ENCODE measurements at places on chromosomes 1 and 21. TPM values are rescaled to one million over a fixed set of nuclear protein-coding genes. Genes with fewer than 3 reads are reported as not detected.
A peak's percentile ranks its signal among the peaks of the same experiment; 100 is the strongest.

CLEC20A gene
- 0.47 TPM for polyA plus RNA-seq

HMCN1 gene
- polyA plus RNA-seq, result 41.2 TPM

ELAPOR1 gene
- 1.5 TPM for polyA plus RNA-seq

NFASC gene
- 17.2 TPM for polyA plus RNA-seq

RSPO1 gene
- 4.8 TPM for polyA plus RNA-seq

AIRE gene
- 0.50 TPM for polyA plus RNA-seq

BATF3 gene
- polyA plus RNA-seq, result 1.3 TPM

MCOLN3 gene
- polyA plus RNA-seq, result 8.7 TPM

GCLM gene
- 10.8 TPM for polyA plus RNA-seq

NR5A2 gene
- 2.5 TPM for polyA plus RNA-seq

DNA sequence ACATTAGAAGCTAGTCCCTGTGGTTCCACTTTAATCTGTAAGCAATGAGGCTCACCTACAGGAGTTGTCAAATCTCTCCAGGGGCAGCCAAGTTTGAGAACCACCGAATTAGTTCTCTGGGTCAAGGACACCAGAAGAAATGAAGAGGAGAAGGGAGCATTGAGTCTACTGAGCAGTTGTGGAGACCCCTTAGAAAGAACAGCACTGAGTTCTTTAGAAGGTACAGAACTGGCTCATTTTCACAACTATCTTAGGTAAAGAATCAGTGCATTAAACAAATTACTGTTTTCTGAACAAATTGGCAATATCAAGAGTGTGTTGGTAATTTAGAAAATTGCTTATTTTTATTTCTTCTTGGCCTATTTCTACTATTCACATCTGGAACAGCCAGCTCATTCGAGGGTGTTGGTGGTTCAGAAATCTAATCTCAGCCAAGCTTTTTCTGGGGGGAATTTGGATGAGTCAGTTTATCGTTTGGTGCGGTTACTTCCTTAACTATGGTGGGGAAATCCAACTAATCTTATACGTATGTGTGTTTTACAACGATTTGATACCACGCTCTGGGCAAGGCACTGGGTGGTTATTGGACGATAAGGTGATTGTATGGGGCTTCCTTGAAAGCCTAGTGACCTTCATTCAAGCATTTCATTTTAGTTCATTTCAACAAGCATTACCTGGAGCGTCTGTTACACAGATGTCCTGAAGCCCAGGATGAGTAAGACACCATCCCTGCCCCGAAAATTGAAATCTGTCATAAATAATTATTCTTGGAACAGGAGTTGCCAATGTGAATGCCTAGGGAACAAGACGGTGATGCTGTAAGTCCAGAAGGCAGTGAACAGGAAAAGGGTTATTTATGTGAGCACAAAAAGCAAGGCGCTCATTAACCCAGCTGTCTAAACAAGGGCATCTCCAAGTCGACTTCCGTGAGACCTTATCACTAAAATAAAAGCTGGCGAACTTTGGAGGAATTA, 52.0 kb upstream of the TMPRSS2 start:
- no peak for DNase-seq

- no peak for DNase-seq
Observed at GRCh38 chr21:37008724-37009123, 2.2 kb downstream of the RIPPLY3 start.

GRCh38 chr1:98735756-98736155, 74.2 kb downstream of the SNX7 start:
- no peak for DNase-seq

GRCh38 chr1:5765483-5765882, 226.7 kb downstream of the NPHP4 start:
- no peak for DNase-seq

DNA sequence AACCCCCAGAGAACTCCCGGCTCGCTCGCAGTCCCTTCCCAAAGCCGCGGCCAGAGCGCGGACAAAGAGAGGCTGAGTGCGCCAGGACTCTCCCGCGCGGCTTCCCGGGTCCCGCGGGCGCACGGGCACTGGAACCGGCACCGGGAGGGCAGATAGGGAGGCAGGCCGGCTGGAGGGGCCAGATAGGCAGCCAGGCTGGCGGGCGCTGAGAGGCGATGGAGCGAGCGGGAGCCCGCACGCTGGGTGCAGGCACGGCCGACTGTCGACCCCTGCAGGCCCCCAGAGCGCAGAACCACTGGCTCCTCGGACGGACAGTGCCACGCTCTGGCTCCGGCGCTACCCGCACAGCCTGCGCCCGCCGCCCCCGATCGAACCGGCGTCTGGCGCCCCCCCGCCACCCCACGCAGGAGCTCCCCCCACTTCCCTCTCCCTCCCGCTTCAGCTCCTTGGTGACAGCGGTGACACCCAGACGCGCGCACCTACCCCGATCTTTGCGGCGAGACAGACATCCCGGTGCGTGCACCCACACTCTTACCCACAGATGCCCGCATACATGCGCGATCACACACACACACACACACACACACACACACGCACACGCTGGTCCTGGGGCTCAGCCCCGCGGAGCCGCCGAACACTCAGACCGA, 534 bp downstream of the SLC6A9 start:
- DNase-seq, result no peak

DNA sequence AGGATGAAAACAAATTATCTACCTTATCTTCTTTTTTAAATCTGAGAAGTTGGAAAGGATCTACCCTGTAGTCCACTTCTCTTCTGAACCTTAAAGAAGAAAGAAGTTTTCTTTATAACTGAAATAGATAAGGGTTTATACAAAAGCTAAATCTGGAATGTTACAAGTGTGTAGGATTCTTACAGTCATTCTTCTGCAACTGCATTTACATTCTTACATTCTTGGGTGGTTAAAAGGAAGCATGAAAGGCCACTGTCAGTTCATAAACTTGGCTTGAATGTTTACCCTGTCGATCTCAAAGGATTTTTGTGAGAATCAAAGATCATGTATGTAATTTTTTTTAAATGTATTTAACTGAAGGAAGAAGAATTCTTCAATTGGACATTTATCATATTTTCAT, 142.1 kb upstream of the BRINP3 start:
- DNase-seq, result no peak

GRCh38 chr1:157095551-157095950, 4.1 kb downstream of the ETV3L start:
- DNase-seq, result no peak

DNA sequence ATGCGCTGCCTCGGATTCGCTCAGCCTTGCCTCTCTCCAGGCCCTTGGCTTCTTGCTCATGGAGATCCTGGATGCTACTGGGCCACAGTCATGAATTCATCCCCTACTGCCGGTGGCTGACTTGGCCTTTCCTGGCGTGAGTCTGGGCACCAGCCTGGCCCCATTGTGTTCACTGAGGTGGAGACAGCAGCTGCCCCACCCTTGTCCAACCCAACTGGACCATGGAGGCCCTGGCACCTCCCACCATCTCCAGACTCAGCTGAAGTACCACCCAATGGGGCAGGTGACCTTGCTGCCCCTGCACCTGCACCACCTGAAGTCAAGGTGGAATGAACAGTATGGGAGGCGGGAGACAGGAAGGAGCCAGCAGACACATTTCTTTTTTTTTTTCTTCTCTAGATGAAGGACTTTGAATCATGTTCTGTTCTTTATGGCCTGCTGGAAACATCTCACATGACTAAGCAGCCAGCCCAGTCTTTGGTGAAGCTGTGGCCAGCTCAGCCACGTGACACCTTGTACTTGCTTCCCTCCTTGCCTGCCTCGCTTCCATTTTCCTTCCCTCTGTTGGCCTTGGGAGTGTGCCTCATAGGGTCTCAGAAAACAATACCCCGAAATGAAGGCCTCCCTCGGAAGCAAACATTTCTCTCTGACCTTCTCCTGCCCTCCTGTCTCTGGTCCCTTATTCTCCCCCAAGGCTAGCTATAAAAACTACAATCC, 3.8 kb upstream of the SLC30A2 start:
- no peak for DNase-seq

DNA sequence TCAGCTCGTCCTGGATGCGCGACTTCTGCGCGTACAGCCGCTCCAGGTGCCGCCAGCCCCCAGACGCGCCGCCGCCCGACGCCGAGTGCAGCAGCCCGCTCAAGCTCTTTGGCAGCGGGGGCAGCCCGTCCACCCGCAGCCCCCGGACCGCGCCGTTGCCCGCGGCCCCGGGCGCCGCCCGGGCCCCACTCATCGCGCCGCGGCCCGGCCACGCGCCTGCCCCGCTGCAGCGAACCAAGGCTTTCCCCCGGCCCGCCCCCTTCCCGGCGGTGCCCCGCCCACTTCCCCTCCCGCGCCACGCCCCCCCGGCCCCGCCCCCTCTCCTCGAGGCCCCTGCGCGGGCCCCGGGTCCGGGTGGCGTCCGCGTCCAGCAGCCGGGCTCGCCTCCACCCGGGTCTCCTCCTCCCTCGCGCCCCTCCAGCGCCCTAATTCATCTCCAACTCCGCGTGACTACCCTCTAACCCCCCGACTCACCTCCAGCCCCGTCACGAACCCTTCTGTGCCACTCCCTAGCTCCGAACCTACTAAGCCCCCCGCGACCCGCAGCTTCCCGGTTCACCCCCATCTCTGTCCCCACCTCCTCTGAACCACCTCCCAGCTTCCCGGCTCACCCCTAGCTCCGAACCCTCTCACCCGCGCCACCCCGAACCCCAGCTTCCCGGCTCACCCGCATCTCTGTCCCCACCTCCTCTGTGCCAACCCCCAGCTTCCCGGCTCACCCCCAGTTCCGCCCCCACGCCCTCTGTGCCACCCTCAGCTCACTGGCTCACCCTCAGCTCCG, at the start of gene FAM89A:
Gene FAM89A, minus strand, starts transcription at position 236 of the 781 bp plus-strand sequence. Its CDS starts 43 bp downstream, at position 193.
- DNase-seq, result no peak

DNA sequence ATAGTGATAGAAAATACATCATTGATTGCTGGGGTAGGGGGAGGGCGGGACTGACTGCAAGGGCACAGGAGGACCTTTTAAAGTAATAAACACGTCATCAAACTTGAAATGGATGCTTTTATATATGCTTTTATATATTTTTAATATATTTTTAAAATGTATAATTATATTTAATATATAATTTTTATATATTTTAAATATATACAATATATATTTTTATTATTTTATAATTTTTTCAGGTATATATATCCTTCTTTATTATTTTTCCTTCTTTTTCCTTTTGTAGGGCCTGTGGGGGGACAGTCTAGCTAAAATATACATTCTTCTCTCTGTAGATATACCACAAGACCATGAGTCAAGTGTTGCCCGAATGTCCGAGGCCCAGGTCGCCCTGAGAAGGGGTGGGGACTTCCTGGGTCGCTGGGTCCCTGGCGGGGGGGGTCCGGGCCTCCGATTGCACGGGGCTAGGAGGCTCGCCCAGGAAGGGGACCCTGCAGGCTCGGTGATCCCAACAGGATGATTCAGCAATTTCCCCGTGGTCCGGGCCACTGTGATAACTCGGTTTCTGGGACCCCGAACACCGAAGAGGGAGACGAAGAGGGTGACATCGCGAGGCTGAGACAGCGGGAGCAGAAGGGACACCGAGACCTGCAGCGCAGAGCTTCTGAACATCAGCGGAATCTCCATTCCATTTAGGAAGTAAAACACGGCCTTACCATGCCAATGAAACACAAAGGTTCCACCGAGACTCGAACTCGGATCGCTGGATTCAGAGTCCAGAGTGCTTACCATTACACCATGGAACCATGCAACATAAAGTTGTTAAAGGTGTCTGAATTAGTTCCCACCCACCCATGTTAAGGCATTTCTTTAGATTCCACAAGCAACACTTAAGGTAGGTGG, 112.5 kb upstream of the NBPF11 start:
- DNase-seq, result no peak

- DNase-seq, result no peak
Observed at GRCh38 chr21:14487490-14488432, 58.4 kb downstream of the SAMSN1 start.

- no peak for DNase-seq
Observed at GRCh38 chr1:52168373-52169080, 26.6 kb downstream of the ZFYVE9 start.

- DNase-seq, result no peak
Observed at GRCh38 chr1:193070942-193071341, 11.5 kb downstream of the RO60 start.

DNA sequence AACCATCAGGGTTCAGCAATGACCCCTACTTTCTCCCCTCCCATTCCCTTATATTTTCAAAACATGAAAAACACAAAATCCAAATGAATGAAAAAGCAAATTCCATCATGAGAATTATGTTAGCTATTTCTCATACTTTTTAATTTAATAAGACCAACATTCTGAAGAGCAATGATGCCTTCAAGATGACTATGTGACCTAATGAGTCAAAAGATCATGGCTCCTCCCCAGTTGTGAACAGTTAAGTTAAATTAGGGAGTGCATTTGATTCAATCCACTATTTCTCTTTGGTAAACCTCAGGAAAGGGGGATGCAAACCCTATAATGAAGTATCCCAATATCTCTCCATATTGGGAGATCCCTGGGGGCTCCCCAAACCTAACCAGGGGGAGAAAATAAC, 36.5 kb downstream of the PUM1 start:
- DNase-seq, result no peak

DNA sequence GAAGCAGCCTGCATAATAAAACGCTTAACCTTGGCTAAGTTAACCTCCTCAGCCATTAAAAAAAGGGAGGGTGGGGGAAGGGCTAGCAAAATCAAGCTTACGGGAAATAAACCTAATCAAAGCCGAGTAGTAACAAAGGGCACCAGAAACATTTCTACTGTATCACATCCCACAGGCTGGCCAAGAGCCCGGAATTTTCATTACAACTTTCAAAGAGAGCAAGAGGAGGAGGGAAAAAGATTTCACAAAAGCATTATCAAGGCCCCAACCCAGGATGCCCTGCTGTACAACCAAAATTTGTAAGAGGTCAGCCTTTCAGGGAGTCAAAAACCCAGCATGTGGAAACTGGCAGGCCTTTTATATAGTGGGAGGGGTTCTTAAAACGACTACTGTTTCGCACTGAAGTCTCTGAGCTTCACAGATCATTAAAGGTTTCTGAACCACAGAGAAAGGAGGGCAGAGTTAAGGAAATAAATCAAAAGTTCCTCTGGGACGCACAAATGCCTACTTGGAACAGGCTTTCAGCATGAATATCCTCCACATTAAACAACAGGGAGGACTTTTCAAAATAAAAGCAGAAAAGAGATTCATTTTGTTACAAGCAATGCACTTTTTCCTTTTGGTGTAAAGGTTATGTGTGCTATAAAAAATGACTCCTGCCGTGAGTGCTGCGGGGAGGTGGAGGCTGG, 90.4 kb downstream of the SLC45A1 start:
- peak; percentile 81 for DNase-seq

GRCh38 chr21:23729331-23729730, 1878.0 kb downstream of the MRPL39 start:
- DNase-seq, result no peak

- peak; percentile 7 for DNase-seq
Observed at GRCh38 chr1:72462186-72462905, 180.0 kb upstream of the NEGR1 start.

GRCh38 chr21:29513535-29513934, 214.8 kb downstream of the BACH1 start:
- no peak for DNase-seq

Measured in renal cortex interstitium (tissue), 15 donors.